ENCODE measurements at places on chromosomes 5 and 9.

DNA sequence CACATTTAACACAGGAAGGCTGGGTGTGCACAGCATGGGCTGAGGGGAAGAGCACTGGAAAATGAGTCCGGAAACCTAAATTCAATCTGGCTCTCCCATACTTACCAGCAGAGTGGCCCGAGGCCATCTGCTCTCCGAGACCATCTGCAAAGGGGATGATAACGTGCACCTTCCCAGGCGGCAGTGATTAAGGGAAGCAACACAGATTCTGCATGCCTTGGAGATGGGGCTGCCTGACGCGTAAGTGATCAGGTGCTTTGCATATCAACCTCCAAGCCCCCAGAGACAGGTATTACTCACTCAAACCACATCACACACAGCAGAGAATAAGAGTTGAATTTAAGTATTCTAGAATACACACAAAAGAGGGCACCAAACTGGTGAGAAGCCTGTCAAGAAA, 9.1 kb downstream of the EPB41L4B start:
- no peak for DNase-seq

- peak; percentile 58 for DNase-seq
These were observed 155.7 kb upstream of the FBN2 start for GRCh38 chr5:128693764-128694163.

DNA sequence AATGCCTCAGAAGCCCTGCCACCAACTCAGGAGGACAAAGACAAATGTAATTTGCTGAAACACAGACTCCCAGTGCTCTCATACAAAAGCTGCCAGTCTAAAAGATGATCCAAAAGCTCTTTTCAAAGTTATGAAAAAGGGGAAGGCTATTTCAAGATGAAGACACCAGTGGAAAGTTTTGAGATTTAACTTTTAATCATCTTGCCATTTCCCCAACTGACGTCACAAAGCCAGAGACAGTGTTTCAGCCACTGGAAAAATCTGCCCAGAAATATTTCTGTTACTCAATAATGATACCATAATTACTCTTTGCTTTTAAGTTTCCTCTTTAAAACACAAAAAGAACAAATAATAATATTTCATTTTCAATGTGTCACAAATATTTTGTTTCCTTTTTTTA, 20.9 kb downstream of the ENG start:
- DNase-seq, result peak; percentile 50

DNA sequence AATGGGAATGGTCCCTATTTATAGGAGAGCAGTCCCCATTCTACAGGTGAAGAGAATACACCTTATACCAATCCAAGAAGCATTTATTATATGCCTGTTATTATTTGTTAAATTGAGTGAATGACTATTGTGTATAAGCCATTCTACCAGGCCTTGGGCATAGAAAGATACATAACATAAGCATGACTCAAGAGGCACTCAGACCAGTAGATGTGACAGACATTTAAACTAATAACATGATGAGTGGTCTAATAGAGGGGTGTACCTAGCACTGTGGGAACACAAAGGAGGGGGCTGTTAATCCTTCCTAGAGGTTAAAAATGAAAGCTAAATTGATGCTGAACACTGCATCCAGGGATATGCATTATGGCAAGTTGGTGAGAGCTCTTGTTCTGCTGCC, 145.0 kb upstream of the TNC start:
- DNase-seq, result no peak

- DNase-seq, result peak; percentile 65
These were observed 567 bp upstream of the SPIN1 start for GRCh38 chr9:88387552-88388202.

GRCh38 chr5:51472472-51472871, 89.2 kb downstream of the ISL1 start:
- no peak for DNase-seq

DNA sequence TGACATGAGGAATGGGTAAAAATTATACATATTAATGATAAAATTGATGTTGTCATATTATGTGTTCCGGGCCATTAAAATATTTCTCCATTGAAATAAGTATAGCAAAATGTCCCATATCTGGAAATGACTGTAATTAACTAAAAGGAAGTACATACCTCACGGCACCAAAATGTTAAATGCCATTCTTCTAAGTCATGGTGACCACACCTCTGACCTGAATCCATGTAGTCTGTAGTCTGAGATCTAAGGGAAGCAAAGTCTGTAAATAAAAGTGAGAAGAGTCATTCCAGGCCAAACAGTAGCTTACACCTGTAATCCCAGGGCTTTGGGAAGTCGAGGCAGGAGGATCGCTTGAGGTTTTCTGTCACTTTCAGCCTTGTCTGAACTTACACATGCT, 8.7 kb upstream of the GDA start:
- DNase-seq, result no peak

DNA sequence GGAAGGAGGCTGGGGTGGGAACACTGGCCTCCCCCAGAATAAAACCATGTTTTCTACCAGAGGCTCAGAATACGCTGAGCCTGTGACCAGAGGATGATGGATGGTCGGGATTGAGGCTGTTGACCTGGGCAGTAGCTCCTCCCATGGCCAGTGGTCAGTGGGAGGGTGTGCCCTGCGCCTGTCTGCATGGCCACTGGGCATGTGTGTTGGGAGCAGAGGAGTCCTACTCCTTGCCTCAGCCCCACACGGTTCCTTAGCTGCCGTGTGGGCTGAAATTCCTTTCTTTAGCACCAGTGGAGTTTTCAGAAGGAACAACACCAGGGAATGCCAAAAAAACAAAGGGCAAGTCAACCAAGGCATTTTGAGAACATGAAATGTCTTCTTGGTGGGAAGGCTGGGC, 8.5 kb upstream of the RMND5B start:
- DNase-seq, result no peak

DNA sequence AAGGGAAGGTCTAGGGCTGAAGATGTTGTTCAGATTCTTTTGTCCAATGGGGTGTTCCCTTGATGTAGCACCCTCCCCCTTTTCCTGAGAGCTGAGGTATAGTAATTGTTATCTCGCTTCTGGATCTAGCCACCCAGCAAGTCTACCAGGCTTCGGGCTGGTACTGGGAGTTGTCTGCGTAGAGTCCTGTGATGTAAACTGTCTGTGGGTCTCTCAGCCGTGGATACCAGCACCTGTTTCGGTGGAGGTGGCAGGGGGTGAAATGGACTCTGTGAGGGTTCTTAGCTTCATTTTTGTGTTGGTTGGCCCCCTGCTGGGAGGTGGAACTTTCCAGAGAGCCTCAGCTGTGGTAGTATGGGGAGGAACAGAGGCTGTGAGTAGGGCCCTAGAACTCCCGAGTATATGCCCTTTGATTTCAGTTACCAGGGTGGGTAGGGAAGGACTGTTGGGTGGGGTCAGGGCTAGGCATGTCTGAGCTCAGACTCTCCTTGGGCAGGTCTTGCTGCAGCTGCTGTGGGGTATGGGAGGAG, 25.2 kb upstream of the RIOK2 start:
- DNase-seq, result no peak

DNA sequence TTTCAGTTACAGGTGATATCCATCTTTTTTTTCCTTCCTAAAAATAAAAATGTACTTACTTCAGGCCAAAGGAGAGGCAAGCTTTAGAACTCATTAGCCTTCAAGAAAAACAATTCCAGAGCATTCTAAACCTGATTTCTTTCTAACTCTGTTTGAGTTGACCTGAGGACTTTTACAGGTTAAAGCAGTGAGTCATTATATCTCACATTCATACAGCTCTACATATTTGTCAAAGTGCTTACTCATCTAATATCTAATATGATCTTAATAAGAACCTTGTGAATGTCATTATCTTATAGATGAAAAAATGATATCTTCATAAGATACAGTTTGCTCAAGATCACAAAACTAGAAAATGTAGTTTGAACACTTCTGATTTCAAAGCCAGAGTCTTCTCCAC, 149.2 kb upstream of the CDKN2B start:
- DNase-seq, result peak; percentile 65

DNA sequence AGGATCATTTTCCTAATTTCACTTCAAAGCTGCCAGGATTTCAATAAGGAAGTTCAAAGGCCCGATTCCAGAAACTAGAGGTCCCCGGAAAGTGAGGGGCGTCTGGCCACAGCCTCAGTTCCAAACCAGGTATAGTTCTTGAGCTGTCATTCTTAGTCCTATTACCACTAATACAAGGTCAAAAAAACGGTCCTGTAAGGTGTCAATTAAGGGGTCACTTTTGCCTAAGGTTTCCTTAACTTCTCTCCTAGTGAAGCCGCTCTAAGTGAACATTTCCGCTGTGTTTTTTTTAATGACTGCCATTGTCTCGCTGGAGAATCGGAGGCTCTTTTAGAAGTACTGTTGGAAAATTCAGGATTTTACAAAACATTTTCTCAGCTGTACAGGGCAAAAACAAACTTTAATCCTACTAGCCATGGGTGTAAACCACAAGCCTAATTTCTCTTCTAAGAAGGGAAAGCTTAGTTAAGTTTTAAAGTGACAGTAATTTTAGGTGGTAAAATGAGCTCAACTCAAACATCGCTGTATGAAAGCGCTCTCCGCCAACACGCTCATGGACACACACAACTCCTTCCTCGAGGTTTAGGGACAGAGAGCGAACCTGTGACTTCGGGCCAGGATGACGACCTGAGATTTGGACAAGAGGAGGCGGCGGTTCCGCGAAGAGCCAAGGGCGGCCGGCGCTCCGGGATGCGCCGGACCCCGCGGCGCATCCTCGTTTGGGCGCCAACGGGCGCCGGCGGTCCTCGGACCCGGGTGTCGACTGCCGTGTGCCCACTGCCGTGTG, 76.7 kb upstream of the IFNE start:
- DNase-seq, result no peak

DNA sequence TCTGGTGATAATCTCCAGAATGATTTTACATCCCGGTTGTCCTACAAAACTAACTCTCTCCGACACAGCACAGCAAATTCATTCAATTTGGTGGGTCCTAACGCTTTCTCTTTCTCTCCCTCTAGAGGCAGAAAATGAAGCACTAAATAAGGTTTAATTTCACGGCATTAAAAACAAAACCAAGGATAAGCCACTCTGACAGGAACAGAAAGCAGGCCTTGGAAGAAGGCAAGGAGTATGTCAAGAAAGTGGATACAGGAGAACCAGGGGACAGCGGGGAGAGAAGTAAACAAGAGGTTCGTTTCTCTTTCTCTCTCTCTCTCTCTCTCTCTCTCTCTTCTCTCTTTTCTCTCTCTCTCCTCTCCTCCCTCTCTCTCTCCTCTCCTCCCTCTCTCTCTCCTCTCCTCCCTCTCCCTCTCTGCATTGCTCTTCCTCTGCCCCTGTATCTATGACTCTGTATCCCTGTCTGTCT, 49.8 kb downstream of the EBF1 start:
- DNase-seq, result peak; percentile 47

DNA sequence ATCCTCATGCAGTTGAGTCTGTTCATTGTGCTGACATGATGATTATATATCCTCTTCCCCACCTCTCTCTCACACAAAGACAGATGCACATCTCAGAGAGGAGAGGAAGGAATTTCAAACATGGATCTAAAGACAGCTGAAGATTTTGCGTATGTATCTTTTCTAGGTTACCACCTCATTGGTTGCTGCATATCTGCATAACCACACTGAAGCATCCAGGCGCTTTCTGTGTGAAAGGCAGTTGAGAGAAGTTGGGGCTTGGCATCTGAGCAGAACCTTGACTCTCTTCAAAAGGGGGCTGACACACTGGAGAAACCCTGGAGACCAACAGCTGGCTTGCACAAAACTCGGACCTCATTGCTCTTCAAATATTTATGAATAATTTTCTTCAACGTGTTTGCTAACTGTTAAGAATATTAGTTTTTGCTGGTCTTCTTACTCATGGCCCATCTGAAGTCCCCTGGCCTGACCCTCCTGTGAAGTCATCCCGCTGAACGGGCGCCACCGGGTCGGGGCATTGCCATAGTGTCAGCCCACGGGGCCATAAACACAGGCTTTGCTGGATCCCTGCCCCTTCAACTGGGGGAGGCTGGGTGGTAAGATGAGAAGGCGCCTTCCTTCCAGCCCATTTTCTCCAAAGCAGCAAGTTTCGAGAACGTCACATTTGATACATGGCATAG, 593.2 kb upstream of the CLINT1 start:
- no peak for DNase-seq

DNA sequence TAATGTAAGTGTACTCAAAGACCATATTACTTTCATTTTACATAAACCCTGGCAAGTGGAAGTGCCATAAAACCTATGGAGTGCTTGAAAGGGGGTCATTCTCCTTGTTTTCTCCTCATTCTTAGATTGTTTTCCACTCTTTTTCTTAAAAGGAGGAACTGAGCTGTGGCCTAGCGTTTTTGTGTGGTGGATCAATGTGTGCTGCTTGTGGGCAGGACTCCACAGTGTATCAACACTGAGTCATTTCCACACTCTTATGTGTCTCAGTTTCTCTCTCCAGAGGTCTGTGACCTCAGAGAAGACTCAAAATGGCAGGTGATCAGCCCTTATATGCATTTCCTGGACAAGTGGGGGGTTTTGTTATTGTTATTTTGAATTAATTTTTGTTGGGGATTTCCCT, 516.1 kb upstream of the CDH10 start:
- DNase-seq, result no peak

GRCh38 chr5:26329562-26330189, 708.7 kb downstream of the CDH9 start:
- no peak for DNase-seq

GRCh38 chr5:14930486-14930885, 58.9 kb upstream of the ANKH start:
- peak; percentile 73 for DNase-seq

DNA sequence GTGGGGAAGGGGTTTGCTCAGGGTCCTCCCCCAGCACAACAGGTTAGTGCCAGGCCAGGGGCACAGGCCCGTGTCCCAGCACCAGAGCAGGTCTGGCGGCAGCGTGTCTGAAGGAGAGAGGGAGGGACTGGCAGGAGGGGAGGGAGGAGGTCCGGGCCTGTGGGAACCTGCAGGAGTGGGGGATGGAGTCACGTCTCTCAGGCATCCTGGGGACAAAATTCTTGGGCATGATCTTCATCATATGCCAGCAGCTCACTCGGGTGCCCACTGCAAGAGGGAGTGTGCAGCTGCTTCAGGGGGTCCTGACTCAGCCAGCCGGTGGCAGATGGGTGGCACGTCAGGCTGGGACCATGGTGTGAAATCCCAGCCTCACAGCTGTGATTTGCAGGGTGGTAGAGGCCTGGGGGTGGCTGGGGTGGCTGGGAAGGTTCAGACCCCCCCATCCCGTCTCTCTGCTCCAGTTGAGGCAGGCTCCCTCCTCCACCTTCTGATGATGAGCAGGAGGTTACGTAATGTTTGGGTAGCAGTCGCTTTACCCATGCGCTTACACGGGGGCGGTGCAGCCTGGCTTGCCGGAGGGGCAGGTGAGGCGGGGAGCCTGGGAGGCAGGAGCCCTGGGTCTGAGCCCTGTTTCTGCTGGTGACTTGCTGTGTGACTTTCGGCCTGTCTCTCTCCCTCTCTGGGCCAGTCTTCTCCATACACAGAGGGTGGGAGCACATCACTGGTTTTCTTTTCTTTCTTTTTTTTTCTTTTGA, 40.5 kb downstream of the NCS1 start:
- no peak for DNase-seq

GRCh38 chr9:119020730-119021333, 348.4 kb downstream of the BRINP1 start:
- DNase-seq, result no peak

DNA sequence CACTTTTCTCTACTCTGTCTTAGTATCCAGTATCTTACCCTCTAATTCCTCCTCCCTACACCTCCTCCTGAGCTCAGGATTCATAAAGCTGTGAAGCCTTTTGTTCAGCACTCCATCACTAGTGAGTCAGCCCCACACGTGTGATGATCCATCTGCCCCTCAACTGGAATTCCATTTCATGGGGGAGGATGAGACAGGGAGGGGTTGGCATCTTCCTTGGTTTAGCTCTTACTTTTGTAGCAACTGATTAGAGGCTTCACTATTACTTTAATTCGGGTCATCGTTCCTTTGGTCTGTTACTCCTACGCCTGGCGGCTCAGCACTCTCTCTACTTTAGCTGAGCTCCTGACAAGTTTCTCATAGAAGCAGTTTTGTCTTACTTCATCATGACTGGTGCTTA, 11.8 kb downstream of the BTNL8 start:
- no peak for DNase-seq
